ENCODE measurements at places on chromosomes 7 and 10.

DNA sequence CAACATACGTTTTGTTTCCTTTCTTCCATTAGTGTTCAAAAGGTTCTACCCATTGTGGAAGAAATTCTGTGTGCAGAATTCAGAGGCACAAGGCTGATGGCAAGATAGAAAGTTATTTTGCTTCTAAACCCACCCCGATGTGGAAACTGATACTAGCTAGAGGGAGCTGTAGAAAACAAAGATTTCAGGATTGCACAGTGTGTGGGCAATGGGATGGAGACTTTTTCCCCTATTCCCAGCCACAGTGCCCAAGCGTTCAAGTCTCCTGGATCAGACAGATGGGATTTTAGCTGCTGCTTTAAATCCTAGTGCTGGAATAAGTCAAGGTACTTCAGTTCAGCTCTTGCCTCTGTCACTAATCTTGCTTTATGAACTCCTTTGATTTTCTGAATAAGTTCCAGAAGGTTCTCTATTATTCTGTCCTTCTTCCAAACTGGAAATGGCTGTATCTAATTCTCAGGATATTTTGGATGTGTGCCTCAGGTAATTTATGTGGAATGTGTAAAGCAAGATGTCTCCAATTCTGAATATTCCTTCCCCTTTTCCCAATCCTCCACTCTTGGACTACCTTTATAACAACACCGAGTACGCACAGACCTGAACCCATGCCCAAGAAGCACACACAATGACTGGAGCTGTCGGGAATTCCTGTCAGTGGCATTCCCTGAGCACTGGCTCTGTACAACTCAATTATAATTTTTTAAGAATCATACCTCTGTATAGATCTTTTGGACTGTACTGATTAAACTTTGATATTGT lies 473.0 kb downstream of the PLXDC2 start:
- DNase-seq, result no peak

GRCh38 chr7:141359740-141360415 lies 191.3 kb upstream of the AGK start:
- no peak for DNase-seq

GRCh38 chr7:107878636-107879035 lies 12.3 kb upstream of the DLD start:
- no peak for DNase-seq

DNA sequence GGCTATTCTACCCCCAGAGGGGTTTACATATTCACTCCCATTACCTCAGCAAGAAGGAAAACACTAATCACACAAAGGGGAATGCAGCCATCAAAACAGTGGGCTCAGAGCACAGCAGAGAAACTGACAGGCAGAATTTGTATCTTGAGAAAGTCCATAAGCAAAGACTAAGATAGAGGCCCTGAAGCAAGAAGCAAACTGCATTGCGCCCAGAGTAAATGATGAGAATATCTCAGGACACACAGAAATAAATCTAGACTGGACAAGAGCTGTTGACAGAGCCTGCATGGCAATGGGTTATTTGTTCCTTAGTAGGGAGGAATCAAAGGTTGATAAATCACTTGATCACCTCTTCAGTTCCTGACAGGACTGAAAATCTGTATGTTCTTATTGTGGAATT lies 440.7 kb upstream of the CELF2 start:
- no peak for DNase-seq

GRCh38 chr7:142873281-142873784 lies 12.2 kb downstream of the TRPV6 start:
- DNase-seq, result no peak

GRCh38 chr7:41244246-41244645 lies 458.6 kb downstream of the INHBA start:
- no peak for DNase-seq

DNA sequence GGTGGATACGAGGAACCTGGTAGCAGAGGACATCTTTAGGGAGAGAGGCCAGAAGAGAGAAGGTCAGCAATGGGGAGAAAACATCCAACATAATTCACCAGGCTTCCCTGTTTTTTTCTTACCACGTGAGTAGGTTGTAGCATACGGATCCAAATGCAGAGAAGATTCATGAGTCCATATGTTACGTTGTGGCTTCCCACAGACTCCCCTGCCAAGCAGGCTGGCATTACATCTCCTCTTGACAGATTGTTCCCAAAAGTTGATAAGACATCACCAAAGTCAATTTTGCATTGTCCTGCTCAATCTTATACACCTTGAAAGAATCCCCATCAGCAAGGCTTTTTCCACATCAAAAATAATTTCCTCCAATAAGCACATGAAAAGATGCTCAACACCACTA lies 39.7 kb downstream of the DRGX start:
- DNase-seq, result no peak

- DNase-seq, result no peak
Observed at GRCh38 chr10:96488161-96488935, 25.4 kb downstream of the TLL2 start.

DNA sequence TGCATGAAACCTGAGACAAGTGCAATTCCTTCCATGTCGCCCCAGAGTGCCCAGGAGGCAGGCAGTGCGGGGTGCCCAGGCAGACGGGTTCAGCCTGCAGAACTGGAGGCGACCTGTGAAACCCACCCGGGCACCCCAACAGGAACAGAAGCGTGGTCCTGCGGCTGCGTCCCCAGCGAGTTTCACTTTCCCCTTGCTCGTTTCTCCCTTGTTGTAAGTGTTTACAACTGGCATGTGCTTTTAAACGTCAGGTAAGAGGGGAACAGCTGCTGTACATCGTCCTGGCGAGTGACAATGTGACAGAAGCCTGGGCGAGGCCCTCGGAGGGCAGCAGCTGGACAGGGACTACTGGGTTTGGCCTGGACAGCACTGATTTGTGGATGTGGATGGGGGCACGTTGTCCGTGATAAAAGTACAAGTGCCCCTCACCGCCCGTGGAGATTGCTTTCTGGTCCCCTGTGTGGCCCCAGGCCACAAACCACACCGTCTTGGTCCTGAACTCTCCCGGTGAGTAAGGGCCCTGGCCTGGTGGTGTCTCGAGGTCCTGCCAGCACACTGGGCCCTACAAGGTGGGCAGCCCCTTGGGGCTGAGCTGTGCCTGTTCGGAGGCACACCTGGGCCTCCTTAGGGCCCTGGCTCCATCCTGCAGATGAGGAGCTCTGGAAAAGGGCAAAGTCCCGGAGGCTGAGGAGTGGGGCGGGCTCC lies 4.0 kb downstream of the VENTX start:
- DNase-seq, result no peak

- peak; percentile 27 for DNase-seq
Observed at GRCh38 chr7:116630932-116631671, 40.9 kb upstream of the MET start.

- DNase-seq, result no peak
Observed at GRCh38 chr10:25294032-25294926, 119.5 kb downstream of the GPR158 start.

DNA sequence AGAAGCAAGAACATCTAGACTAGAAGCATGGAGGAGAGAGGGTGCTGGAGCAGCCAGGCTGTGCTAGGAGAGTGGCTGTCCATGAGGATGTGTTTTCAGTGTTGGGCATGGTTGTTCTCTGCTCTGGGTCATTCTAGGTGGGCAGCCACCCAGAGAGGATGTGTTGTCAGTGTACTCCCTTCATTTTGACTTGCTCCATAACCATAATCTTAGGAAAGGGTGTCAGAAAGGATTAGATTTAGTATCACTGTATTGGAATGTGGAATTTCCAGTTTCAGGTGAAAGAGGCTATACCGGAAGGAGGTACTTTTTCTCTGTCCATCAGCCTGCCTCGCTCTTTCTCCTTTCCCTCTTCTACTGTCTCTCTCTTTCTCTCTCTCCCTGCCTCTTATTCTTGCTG lies 474.5 kb upstream of the PODXL start:
- no peak for DNase-seq

GRCh38 chr7:11206177-11206899 lies 232.7 kb downstream of the PHF14 start:
- DNase-seq, result no peak

DNA sequence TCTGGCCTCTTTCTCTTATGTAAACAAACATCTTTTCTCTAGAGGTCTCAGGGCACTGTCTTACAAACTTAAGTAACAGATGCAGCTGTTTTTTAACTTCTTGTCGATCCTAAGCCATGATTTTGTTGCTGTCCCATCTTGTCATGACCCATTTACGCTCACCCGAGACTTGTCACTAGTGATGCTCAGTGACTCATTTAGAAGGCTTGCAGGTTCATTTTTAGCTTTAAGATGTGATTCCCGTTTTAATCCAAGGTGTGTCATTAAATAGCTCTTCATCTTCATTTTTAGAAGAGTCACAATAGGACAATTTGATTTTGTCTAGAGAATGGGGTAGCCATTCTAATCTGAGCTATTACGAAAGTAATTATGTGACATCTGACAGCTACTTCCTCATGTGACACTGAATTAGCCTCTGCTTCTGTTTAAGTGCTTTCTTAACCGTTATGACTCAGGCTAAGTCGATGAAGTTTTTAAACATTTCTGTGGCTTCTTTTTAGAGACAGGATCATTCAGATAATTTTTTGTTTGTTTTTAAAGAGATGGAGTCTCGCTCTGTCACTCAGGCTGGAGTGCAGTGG lies 42.7 kb downstream of the SPDYE5 start:
- no peak for DNase-seq

DNA sequence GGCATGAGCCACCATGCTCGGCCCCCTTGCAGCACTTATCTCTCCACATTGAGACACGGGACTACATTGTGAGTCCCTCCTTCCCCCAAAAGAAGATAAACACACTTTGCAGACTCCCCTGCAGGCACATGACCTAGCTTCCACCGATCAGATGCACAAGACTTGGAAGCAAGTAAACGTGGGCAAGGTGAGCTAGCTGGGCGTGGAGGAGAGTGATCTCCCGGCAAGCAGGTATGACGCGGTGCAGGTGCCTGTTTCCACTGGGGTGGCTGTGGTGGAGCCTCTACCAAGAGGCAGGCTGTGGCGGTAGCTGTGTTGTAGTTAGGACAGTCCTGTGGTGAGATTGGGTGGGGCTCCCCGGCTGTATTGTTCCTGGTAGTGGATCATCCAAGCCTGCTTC lies 7.7 kb upstream of the COMTD1 start:
- no peak for DNase-seq

DNA sequence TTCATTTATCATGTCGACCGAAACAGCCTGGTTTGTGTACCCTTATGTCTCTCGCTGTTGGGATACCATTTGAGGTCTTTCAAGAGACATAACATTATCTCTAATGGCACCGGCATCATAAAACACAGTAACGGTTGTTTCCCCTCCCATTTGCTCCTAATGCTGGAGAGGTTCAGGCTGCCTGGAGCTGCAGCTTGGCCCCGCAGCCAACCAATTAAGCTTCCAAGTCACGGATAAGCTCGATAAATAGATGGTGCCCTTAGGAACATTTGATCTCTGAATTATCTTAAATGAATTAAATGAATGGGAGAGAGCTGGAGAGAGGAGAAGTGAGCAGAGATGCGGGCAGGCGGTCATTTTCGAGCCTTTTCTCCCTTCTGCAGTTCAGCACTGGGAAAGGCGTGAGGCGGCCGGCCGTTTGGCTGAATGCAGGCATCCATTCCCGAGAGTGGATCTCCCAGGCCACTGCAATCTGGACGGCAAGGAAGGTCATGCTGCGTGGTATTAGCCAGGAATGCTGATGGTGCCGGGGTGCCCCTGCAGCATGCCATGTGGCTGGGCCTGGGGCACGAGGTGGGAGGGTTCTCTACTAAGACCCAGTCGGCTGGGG lies 12.6 kb downstream of the CPA4 start:
- no peak for DNase-seq

GRCh38 chr7:27188386-27189294 lies 3.6 kb upstream of the HOXA11 start:
- no peak for DNase-seq

- no peak for DNase-seq
Observed at GRCh38 chr7:74138945-74139843, 35.0 kb upstream of the EIF4H start.

- no peak for DNase-seq
Observed at GRCh38 chr7:7977774-7978173, 9.2 kb downstream of the GLCCI1 start.

- DNase-seq, result no peak
Observed at GRCh38 chr7:43590862-43591557, 8.1 kb downstream of the STK17A start.

DNA sequence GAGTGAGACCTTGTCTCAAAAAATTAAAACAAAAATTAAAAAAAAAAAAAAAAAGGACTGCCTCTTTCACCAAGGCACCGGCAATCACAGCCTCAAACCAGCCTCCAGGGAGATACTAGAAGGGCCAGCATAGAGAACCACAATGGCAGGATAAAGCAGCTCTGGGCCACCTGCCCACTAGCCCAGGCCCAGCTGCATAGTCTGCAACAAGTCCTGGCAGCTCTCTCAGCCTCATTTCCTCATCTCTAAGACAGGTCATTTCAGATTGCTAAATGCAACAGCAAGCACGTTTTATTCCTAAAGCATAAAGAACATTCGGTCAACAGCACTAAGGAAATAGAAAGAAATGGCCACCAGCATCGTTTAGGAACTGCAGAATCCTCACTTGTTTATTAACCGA lies 28.8 kb downstream of the XPNPEP1 start:
- peak; percentile 31 for DNase-seq

- DNase-seq, result no peak
Observed at GRCh38 chr10:28873540-28873939, 196.2 kb downstream of the BAMBI start.

DNA sequence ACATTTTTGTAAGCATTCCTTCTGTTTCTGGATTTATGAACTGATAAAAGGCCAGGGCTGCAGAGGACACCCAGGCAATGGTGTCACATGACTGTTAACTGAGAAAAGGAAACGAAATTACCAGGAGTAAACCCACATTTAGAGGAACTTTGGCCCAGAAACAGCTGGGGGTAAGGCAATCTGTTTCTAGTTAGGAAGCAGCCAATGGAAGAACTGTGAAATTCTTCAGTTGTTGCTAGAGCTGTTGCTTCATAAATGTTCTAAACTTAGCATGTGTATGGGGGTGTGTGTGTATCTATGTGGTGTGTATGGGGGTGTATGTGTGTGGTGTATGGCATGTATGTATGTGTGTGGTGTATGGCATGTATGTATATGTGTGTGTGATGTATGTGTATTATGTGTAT lies 11.8 kb upstream of the PDCD4 start:
- DNase-seq, result no peak

DNA sequence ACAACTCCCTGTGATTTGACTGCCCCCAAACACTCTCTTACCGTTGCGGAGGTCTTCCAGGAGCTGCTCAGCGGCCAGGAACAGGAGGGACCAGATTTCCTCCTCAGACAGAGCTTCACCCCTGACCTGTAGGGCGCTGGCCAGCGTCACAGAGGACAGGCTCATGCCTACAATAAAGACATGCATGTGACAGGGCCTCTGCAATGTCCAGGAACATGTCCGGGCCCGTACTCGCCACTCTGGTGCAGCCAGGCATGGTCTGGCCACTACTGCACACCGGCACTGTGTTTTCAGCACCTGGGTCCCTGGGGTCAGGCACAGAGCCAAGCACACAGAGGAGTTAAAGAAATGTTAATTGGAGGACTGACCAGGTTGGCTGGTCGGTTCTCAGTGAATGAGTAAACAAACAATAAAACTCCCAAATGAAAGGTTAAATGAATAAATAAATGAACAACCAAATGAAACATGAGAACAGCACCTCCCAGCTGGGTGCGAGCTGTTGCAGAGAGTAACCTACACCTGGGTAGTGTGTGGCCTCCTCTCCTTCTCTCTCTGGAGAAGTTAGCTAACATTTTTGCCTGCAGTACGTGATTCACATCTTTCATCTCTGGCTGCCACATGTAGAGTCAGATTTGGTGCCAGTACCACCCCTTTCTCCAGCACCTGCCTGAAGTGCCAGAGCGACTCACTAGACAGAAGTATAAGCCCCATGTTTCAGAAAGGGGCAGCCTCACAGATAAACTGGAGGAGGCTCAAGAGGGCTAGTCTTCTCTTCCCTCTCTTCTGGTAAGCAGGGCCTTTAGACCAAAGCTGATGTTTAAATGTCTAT lies 22.8 kb downstream of the FRMPD2 start:
- DNase-seq, result no peak

- DNase-seq, result no peak
Observed at GRCh38 chr10:88292185-88292514, 291.0 kb downstream of the RNLS start.
